Hypothalamus (tissue), 51 donors: ENCODE measurements at places on chromosomes 3 and 15.

- no peak for DNase-seq
Observed at GRCh38 chr3:98565237-98565643, 28.2 kb downstream of the CPOX start.

- no peak for DNase-seq
Observed at GRCh38 chr3:158961911-158962310, 160.1 kb downstream of the MFSD1 start.

- DNase-seq: peak; percentile 39
Observed at GRCh38 chr3:40179016-40179415, 130.5 kb upstream of the EIF1B start.

DNA sequence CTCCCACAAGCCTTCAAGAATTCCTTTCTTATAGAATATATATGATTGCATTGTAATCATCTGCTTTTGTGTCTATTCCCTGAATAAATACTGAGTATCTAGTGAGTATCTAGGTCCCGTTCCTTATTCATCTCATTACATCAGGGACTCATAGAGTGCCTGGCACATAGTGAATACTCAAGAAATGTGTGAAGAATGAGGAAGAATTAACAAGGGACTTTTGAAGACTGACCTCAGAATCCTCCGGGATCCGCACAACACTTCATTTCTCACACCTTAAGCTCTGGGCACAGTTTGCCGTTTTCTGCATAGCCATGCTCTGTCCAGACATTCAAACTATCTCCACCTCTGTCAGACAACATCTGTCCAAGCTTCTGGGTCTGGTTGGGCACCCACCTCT lies 108.8 kb downstream of the STAC start:
- DNase-seq: no peak

DNA sequence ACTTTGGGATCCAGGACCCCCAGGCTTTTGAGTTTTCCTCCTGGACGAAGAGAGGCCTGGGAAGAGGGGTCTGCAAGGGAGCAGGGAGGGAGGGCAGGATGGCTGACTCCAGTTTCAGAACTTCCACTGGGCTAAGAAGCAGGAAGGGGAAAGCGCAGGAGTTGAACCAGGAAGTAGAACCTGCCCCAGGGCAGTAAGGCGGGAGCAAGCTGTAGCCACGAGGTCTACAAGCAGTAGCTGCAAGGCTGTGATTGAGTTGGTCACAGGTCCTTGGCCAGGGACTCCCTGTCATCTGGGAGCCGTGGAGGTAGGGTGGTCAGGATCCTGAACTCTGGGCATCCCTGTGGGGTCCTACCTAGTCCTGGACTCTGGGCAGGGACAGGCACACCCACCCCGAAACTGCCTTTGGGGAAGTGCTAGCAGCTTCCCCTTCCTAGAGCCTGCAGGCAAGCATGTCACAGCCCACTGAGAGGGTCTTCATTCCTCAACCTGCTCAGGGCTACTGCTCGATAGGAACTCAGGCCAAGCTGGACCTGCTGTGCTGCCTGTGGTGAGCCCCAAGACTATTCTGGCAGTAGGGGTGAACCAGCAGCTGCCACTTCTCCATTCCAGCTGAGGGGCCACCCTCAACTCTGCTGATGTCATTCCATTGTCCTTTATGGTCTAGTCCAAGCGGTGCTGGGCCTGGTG lies 5.8 kb upstream of the GNAI2 start:
- DNase-seq: no peak

- DNase-seq: no peak
Observed at GRCh38 chr15:51195459-51195858, 100.8 kb upstream of the TNFAIP8L3 start.

GRCh38 chr15:39270934-39271333 lies 309.9 kb upstream of the THBS1 start:
- DNase-seq: no peak

DNA sequence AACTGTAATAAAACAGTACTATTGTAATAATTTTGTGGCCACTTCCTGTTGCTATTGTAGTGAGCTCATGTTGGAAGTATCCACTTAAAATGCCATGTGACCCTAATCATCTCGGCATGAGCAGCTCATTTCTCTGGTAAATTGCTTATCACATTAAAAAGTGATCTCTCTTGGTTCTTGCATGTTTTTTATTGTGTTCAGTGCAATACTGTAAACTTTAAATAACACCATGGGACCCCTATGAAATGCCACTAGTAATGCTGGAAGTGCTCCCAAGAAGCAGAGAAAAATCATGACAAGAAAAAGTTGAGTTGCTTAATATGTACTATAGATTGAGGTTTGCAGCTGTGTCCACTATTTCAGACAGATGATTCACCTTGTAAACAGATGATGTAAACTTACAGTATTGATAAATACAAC lies 45.6 kb downstream of the NMD3 start:
- no peak for DNase-seq

DNA sequence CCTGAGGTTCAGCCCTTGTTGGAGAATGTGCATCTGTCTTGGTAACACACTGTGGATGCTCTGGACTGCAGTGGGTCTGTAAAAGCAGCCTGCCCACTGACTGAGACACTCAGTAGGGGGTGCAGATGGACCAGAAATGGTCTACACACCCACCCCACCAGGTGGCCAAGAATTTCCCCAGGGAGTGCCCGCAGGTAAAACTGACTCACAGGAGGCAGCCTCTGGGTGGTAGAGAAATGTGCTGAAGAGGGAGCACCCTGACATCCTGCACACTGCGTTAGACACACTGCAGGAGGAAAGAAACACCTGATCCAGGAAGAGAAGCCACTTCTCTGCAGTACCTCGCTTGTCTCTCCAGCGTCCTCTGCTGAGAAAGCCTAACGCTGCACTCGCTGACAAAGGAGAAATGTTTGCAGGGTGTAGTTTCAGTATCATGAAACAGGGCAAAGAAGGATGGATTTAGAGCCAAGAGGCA lies 109.5 kb upstream of the ABHD17C start:
- DNase-seq: no peak

GRCh38 chr3:54858093-54858785 lies 69.6 kb downstream of the LRTM1 start:
- no peak for DNase-seq

DNA sequence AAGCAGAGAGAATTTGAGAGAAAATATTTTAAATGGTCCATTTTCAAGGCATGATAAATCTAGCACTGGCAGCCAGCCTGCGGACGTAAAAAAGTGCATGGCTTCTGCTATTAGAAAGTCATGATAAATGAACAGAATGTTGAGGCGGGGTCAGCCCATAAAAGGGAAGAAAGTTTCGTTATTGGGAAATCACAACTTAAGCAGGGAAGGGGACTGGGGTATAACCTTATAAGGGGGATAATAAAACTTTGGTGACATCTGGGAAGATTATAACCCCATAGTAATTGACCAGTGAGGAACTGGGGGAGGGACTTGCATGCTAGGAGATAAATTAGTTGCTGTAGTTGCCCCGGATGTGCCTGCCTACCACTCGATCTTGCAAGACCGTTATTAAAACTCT lies 88.4 kb upstream of the PLSCR4 start:
- no peak for DNase-seq

DNA sequence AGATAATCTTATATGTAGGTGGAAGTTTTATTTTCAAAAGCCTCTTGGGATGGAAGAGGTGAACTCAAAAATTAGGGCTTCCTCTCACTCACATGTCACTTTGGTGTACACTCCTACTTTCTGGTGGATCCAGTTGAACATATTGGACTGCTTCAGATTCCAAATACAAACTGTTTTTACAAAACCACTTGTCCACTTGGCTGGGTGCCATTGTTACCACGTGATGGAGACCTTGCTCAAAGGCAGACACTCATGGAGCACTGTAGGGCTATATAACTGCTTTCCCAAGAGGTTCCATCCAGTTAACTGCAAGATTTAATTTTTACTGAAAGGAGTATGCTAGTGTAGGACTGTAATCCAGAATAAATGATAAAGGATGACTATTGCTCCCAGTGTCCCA lies 307.0 kb downstream of the EPHA6 start:
- no peak for DNase-seq

- DNase-seq: no peak
Observed at GRCh38 chr3:46897829-46898320, 20.4 kb downstream of the PTH1R start.

GRCh38 chr15:56732886-56733135 lies 498 bp downstream of the ZNF280D start:
- DNase-seq: peak; percentile 62

DNA sequence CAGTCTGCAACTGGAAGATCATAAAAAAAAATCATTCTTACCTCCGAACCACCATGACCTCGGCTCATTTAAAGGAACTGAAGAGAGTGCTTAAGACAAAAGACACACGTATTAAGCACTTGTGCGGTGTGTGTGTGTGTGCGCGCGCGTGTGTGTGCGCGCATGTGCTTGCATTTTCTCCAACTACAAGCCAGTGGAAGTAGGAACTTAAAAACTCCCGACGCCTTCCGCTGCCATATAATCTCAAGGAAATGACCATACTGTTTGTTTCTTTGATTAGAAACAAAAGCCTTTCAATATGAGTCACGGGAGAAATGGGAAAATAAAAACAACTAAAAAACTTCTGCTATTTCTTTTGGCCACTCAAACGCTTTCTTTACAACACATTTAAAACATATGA lies 32.4 kb downstream of the FRMD4B start:
- no peak for DNase-seq

DNA sequence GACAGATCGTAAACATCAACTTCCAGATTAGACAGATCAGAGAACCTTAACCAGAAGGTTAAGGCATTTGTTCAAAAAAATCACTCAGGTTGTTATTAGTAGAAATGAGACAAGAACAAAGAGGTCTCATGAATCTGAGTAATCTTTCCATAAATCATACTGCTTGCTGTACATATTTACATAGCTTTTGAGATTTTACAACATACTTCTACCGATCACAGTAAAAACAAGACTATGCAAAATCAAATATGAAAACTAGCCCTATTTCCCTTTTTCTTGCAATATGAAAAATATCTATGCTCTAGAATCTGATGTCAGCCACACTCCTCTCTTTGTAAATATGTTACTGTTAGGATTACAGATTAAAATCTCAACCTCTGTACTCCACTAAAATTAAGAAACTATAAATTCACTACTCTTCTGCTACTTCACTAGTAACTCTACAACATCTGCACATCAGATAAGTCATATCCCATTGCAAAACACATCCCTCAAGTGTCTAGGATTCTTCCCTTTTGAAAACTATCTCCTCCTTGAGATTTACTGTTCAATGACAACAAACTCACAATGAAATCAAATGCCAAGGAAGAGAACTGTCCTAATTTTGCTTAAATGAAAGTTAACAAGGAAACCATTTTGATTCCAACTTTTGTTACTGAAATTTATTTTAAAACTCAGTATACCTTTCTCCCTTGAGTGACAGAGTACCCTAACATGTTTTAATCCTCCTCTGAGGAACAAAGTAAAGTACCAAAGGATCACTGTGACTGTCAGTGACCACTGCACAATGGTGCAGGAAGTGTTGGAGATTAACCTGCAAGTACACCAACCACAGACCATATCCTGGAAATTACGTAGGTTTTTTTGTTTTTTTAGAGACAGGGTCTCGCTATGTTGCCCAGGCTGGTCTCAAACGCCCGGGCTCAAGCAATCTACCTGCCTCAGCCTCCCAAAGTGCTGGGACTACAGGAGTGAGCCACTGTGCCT lies 12.8 kb downstream of the DCUN1D1 start:
- DNase-seq: no peak
